ENCODE measurements at places on chromosomes 2 and 18. TPM values are rescaled to one million over a fixed set of nuclear protein-coding genes. Genes with fewer than 3 reads are reported as not detected.

DNA sequence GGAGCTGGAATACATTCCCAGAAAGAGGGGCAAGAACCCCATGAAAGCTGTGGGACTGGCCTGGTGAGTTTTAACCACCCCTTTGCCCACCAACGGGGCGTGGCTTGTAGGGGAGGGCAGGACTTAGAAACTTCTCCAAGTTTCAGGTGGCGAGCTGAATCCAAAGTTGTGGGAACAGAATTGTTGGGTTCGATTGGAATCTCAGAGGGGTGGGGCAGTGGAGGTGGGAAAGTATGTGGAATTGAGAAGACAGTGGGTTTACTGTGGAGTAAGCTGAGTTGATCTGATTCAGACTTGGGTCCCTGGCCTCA lies 1.1 kb downstream of the PNKD start:
- DNase-seq = no peak

- DNase-seq = no peak
Observed at GRCh38 chr2:43224571-43225092, 1.8 kb downstream of the ZFP36L2 start.

DNA sequence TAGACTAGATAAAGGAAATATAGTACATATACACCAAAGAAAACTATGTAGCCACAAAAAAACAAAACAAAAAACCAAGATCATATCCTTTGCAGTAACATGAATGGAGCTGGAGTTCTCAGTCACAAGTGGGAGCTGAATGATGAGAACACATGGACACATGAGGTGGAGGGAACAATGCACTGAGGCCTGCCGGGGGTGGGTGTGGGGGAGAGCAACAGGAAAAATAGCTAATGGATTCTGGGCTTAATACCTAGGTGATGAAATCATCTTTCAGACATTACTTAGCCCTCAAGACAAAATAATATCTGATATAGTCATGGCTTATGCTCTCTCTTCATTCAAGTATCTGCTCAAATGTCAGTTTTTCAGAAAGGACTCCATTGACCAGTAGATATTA lies 930.6 kb downstream of the LRP1B start:
- no peak for DNase-seq

GRCh38 chr2:211416373-211416772 lies 860.0 kb downstream of the CPS1 start:
- DNase-seq = no peak

DNA sequence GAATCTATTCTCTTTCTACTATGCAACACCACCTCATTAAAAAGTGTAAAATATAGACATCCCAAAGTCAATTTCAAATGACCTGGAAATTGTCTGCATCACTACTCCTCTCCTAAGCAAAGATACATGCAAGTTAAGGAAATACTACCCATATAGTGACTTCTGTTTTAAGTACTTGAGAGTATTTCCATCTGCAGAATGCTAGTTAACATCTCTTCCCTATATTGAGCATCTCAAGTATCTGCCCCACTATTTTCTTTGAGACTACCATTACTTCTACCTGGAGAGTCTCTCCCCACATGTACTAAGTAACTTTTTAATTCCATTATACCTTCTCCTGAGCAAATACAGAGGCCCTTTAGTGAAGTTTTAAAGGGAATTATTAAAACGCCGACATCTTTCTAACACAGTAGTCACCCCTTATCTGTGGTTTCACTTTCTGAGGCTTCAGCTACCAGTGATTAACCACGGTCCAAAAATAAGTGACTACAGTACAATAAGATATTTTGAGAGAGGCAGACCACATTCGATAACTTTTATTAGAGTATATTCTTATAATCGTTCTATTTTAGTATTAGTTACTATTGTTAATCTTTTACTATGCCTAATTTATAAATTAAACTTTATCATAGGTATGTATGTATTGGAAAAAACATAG lies 21.8 kb downstream of the CWC22 start:
- no peak for DNase-seq

DNA sequence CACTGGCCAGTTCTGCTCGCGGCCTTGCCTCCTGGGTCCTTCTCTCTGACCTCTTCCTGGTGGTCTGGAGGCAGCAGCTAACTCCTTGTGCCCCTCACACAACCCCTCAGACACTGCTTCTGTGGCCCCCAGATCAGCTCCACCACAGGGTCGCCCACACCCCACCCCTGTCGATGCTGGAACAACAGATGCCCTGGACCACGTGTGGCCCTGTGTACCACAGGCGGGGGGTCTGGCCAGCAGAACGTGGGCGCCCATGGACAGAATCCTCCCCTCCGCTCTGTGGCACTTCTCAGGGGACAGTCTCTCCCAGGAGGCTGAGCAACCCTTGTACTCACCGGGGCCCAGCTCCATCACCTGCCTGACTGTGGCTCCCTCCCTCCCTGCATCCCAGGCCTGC lies 245.6 kb downstream of the NDUFA10 start:
- no peak for DNase-seq

GRCh38 chr18:5496305-5496704 lies 47.5 kb downstream of the EPB41L3 start:
- no peak for DNase-seq

- no peak for DNase-seq
Observed at GRCh38 chr2:104537116-104537515, 316.8 kb upstream of the POU3F3 start.

SCG2 gene
- total RNA-seq = not detected
